ENCODE measurements at places on chromosomes 7 and 10. TPM values are rescaled to one million over a fixed set of nuclear protein-coding genes. Genes with fewer than 3 reads are reported as not detected.

The SNX13 gene
- polyA plus RNA-seq, result 39.2 TPM

DNA sequence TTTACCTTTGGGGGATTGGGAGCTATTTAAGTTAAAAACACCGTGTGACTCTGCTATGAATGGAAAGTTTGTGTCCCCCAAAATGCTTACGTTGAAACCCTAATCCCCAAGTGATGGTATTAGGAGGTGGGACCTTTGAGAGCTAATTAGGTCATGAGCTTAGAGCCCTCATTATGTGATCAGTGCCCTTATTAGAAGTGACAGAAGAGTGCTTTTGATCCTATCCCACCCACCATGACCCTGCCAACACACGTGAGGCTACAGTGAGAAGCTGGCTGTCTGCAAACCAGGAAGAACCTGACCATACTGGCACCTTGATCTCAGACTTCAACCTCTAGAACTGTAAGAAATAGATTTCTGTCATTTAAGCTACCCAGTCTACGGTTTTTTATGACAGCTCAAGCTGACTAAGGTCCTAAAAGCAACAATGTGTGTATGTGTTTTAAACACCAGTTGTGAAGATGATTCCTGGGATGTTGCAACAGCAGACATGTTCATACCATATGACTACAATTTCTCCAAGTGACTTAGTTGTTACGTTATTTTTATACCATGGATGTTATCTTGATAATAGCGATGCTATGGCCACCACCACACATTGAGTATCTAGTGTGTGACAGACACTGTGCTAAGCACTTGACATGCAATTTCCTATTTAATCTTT, 124.4 kb downstream of the PIP4K2A start:
- no peak for DNase-seq

DNA sequence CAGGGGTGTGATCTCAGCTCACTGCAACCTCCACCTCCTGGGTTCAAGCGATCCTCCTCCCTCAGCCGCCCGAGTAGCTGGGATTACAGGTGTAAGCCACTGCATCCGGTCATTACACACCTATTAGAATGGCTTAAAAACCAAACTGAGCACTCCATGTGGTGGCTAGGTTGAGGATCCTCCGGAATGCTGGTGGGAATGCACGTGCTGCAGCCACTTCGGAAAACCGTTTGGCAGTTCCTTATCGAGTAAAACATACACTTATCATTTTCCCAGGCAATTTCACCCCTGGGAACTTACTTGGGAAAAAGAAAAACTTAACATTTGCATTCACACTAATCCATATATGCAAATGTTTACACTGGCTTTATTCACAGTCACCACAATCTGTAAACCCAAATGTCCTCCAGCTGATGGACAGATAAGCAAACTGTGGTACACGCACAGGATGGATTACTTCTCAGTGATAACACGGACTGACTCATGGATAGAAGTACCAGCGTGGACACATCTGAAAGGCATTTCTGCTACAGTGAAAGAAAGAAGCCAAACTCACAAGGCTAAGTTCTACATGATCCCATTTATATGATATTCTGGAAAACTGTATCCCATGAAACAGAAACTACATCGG, 20.4 kb downstream of the RFC2 start:
- no peak for DNase-seq

GRCh38 chr10:117684672-117685211, 142.2 kb downstream of the EMX2 start:
- DNase-seq, result no peak

GRCh38 chr7:146966274-146966673, 849.7 kb downstream of the CNTNAP2 start:
- no peak for DNase-seq

- peak; percentile 72 for DNase-seq
Observed at GRCh38 chr7:32905175-32905662, 13.7 kb upstream of the KBTBD2 start.

The ABCB4 gene
- 2.7 TPM for polyA plus RNA-seq

The IRF5 gene
- polyA plus RNA-seq, result 12.4 TPM

DNA sequence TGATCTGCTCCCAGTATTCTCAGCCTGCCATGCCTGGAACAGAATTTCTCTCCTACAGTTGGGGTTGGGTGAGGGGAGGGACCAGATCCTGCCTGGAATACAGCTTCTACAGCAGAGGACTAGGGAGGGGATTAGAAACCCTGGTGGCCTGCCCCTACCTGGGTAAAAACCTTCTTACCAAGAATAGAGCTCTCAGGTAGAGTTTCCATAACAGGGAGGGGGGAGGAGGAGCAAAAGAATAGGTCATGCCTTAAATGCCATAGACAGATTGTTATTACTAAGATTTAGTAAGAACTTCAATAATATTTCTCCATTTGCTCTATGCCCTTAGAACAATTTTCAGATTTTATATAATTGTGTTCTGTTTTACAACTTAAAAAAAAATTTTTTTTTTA, 33.5 kb upstream of the TSPAN33 start:
- DNase-seq, result no peak

GRCh38 chr7:11605749-11606148, 226.2 kb downstream of the THSD7A start:
- no peak for DNase-seq

The TMEM273 gene
- polyA plus RNA-seq, result 2.2 TPM

GRCh38 chr7:136194878-136195277, 217.7 kb upstream of the MTPN start:
- DNase-seq, result no peak

GRCh38 chr7:1046722-1047679, 2.7 kb downstream of the GPR146 start:
- DNase-seq, result no peak

The VENTX gene
- 0.14 TPM for polyA plus RNA-seq

DNA sequence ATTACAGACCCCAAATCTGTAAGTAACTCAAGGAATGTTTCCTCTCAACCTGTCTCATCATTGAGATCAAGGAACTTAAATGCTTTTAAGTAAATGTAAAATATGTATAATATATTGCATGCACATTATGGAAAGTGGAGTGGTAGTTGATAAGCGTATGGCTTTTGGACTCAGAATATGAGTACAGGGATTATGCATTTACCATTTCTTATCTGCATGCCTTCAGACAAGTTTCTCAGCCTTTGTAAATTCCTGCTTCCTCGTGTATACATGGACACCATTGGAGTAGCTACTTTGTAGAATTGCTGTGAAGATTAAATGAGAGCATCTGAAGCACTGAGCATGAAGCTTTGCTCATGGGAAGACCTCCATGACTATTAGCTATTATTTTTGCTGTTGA, 70.5 kb downstream of the CACNB2 start:
- no peak for DNase-seq

- DNase-seq, result no peak
Observed at GRCh38 chr10:129725890-129726631, 238.0 kb downstream of the EBF3 start.

The ACSM6 gene
- polyA plus RNA-seq, result 0.30 TPM

The RBP3 gene
- polyA plus RNA-seq, result 0.09 TPM

The CREB3L2 gene
- 49.4 TPM for polyA plus RNA-seq

- DNase-seq, result no peak
Observed at GRCh38 chr10:9869606-9870176, 1148.0 kb upstream of the CELF2 start.

DNA sequence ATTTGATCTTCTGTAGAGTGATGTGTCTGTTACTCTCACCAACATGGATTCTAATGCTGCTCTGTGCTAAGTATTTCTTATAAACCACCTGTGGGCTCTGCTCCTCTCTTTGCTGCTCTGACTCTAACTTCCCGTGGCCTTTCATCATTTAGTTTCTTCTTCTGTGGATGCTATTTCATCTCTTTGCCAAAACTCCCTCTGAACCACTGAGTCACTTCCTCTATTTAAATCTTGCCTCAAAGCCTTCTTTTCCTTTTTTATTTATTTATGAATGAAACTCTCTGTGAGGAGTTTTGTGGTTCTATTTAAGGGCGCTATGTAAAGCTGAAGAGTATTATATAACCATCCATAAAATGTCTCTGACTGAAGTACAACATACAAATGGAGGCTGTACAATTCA, 538.5 kb downstream of the SUGCT start:
- no peak for DNase-seq

GRCh38 chr7:12770227-12770975, 83.0 kb downstream of the ARL4A start:
- no peak for DNase-seq

GRCh38 chr10:23412223-23412622, 26.7 kb upstream of the OTUD1 start:
- DNase-seq, result no peak

The NPC1L1 gene
- polyA plus RNA-seq, result 4.2 TPM

DNA sequence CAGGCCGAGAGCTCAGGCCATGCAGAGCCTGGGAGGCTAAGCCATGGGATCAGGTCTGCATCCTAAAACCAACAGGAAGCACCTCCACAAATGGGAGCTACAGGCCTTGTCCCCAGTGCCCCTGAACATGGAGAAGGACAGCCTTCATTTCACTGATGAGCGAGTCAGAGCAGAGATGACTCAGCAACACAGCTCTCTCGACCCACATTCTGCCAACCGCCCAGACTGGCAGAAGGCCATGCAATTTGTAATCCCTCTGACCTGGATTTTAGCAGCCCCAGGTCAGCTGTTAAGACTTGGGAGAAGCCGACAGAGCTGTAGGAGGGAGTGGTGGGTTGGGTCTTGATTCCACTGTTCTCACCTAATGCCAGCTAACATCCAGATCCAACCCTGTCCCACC, 25.5 kb downstream of the VOPP1 start:
- no peak for DNase-seq

The LRMDA gene
- 24.7 TPM for polyA plus RNA-seq

- no peak for DNase-seq
Observed at GRCh38 chr7:28919510-28919909, 38.6 kb downstream of the TRIL start.

The GGCT gene
- 63.0 TPM for polyA plus RNA-seq

DNA sequence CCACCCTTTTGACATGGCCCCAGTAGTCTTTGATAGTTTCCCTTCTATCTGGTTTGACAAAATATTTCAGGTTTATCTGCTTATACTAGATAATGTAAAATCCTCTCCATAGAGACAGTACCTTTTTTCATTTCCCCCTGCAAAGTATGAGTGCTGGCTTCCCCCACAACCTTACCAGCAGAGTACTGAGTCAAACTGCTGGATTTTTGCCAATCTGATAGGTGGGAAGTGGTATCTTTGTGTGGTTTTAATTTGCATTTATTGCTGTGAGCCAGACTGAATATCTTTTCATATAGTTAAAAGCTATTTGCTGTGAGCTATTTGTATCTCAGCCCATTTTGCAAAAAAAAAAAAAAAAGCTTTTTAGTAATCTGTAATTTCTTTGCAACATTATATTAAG, 32.1 kb upstream of the HECTD2 start:
- no peak for DNase-seq

DNA sequence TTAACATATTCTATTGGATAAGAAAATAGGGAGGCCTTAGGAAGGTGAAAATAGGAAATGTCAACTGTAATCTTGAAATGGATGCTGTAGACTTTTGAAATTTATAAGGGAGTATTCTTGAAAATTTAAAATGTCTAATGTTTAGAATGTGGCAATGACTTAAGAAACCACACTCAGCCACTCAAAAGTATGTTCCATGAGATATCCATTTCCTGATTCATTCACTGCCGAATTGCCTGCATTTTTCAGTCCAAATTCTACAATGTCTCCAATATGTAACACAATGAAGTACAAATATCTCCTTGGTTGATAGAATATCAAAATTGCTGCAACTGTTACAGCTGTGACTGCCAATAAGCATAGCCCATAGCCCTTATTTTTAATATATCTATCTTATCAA, 25.9 kb downstream of the PRKG1 start:
- DNase-seq, result no peak

DNA sequence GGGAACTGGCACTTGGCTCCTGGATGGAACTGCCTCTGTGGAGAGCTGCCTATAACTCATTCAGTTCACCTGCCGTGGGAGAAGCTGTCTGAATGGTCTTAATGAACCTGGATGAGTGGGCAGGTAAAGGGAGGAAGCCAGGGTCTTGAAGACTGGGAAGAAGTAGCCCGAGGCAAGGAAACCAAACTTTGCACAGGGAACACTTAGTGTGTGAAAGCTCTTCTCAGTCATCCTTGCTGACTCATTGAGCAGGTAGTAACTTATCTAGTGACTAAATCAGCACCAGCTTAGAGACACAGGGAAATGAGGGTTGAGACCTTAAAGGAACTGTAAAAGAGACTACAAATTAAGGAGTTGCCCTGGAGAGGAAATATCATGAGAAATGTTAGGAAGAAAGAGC, 9.9 kb downstream of the LRRC4 start:
- DNase-seq, result no peak

DNA sequence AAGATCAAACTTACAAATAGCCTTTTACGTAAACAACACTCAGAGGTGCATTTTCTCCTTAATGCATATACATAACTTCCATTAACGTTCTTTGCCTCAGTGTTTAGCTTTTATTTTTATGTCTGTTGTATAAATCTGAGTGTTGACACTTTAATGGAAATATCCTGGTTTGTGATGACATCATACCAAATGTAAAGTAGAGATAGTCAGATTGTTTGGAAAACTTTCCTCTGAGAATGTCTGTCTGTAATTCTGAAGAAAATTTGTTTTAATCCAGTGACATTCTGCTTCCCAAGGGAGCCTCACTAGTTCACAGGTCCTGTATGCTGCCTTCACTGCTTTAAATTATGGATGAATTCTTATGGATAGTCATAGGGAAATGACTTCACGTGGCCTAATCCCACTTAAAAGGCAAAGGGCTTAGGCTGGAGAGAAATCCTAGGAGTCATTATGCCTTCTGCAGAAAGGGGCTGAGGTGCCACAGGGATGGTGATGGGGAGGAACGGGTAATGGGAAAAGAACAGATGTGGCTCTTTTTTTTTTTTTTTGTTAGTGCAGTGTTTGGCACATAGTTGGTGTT, 93.2 kb downstream of the DNAJB9 start:
- DNase-seq, result no peak

GRCh38 chr7:99141841-99142726, 1.8 kb downstream of the SMURF1 start:
- DNase-seq, result peak; percentile 51

The MMRN2 gene
- 23.5 TPM for polyA plus RNA-seq

DNA sequence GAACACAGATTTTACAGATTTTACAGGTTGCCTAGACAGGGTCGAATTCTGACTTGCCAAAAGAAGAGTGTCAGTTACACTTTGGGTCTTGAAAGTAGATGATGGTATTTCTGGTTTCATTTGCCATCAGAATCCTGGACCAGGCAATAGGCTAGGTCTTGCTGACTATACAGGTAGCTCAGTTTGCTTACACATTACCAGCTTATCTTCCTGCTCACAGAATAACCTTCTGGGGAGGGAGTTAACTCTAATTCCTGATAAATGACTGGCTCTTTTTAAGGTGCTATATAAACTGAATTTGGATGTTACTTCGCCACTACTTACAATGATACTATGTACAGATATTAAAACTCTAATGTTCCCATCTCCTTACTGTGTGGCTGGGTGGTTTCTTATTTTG, 39.8 kb downstream of the GBF1 start:
- DNase-seq, result no peak

DNA sequence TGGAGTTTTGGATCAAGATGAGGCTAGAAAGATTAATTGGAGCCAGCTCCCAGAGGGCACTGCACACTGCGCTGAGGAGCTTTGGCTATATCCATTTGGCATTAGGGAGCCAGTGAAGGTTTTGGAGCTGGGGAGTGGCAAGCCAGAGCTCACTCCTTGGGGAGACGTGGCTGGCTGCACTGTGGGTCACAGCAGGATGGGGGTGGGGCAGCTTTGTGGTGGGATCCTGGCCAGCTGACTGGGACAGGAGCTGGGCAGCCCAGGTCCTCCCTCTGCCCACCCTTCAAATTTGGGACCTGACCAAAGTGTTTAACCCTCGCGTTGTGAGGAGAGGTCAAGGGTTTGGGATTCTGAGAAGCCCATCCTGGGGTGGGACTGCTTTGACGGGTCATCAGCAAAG, 5.0 kb downstream of the C10orf105 start:
- DNase-seq, result no peak
